ENCODE measurements at places on chromosomes 7 and 10.
A peak's percentile ranks its signal among the peaks of the same experiment; 100 is the strongest.

- no peak for DNase-seq
These were observed 53.8 kb downstream of the APBB1IP start for GRCh38 chr10:26491934-26492333.

- peak; percentile 80 for DNase-seq
These were observed 183.0 kb upstream of the ANK3 start for GRCh38 chr10:60572511-60573194.

DNA sequence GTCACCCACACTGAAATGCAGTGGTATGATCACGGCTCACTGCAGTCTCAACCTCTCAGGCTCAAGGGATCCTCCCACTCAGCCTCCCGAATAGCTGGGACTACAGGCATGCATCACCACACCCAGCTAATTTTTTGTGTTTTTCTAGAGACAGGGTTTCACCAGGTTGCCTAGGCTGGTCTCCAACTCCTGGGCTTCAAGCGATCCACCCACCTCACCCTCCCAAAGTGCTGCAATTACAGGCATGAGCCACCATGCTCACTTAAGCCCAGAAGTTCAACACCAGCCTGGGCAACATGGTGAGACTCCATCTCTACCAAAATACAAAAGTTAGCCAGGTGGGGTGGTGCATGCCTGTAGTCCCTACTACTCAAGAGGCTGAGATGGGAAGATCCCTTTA lies 33.5 kb downstream of the GDI2 start:
- no peak for DNase-seq

DNA sequence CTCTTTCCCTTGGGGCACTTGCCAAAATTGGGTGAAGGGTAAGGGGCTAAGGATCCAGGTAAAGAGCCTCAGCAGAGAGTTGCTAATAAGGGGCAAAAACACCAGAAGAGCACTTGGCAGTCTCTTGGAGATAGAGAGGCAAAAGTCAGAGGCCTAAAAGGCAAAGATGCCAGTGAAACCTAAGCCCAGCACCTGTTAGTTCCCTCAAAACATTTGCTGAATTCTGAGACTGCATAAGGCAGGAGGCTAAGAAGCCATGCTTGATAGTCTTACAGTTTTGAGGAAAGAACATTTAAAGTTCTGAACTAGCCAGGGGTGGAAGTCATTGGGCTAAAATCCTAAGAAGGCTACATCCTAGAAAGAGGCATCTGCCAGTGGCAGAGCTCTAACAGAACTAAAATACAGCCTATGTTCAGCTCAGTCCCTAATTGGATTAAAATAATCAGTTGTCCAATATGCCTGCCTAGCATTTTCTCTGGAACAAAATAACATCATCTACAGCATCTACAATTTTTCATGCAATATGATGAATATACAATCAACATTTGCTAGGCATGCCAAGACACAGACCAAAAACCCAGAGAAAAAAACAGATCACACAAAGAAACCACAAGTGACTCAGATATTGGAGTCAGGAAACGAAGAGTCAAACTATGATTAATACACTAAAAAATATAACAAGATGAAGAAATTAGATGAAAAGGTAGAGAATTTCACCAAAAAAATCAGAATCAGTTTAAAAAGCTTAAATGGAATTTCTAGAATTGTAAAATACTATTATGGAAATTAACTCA lies 7.7 kb downstream of the HTR7 start:
- no peak for DNase-seq

- no peak for DNase-seq
These were observed 80.4 kb upstream of the MGMT start for GRCh38 chr10:129386415-129387257.

- no peak for DNase-seq
These were observed 62.0 kb downstream of the CUBN start for GRCh38 chr10:17067376-17068264.

DNA sequence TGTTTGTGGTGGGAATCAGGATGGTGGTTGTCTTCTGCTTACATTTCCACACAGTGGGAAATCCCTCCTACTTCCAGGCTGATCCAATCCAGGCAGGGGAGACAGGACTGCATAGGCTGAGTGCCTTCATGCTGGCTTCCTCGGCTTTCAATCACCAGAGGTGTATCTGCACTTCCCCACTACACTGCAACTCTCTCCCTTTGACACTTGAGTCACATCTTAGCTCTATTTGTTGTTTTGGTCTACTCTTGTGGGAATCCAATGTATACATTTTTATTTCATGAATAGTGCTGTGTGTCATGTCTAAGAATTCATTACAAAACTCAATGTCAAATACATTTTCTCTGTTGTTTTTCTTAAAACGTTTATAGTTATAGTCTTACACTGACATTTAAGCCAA lies 735.6 kb downstream of the XPNPEP1 start:
- no peak for DNase-seq

GRCh38 chr7:115178835-115179234 lies 256.9 kb downstream of the MDFIC start:
- DNase-seq: no peak

DNA sequence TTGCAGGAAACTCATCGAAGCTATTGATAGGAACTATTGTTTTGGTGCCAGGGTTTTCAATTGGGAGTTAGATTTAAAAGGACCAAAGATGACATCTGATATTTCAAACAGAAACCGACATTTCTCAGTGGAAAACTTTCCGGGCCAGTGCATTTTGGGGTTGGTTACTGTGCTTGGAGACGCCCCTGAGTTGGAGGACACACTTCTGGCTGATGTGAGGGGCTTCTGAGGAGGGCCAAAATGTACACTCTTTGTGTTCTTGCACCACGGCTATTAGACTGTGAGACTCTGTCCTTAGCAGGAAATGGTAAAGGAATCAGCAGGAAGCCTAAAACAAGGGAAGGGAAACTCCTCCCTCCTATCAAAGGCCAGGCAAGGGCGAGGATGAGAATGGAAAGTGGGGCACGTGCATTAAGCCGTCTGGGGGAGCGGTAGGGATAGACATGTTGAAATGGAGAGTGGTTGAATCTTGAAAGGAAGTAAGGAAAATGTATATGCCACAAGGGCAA lies 1.8 kb upstream of the SRGN start:
- no peak for DNase-seq

DNA sequence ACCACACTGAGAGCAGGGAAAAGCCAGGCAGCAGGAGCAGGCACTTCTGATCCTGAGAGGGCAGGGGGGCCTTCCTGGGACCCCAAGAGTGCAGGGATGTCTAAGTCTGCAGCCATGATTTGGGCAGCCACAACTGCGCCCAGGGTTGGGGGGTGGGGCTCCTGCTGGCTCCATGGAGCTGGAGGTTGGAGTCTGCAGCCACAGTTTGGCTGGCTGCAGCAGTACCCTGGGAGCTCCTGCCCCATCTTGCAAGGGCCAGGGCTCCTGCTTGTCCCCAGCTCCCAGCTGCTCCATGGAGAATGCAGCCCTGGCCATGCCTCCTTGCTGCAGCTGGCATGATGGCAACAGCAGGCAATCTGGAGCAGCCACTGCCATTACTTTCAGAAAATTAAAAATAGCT lies 679.7 kb upstream of the LRRTM3 start:
- DNase-seq: no peak

GRCh38 chr7:138001529-138002095 lies at the start of gene CREB3L2:
CREB3L2 (minus strand) TSS chr7:138002086; CDS start chr7:138001705, 381 bp downstream.
- DNase-seq: no peak

GRCh38 chr7:71402684-71403083 lies 270.7 kb downstream of the GALNT17 start:
- no peak for DNase-seq

- no peak for DNase-seq
These were observed 131.4 kb downstream of the PLXDC2 start for GRCh38 chr10:19947656-19948055.

DNA sequence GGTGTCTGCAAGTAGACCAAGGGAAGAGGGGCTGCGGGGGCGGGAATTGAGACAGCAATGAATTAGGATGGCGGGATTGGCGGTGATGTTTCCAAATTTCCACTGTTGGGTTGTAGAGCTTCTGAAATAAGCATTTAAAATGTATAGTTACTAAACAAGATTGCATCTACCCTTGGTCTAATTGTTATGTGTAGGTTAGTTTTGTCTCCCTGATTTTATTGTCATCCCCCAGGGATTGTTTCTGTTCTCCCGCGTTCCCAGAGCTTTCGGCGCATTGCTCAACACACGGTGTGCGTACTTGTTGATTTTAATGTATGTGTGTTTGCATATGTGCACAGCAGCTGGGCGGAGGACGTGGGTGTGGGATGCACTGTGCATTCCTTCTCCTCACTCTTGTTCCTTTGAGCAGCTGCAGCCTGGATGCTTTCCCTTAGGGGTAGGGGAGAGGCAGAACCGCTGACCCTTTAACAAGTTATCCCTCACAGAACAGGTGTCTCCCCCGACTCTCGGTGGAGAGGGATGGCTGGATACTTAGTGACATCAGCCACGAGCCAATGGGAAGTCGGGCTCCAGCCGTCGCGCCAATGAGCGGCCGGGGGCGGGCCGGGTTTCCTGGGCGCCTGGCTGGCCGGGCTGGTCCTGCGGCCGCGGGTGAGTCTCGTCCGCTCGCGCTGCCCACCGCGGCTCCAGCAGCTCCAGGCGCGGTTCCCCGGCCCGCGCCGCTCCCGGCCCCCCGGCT lies at the start of gene TSPAN33:
Gene TSPAN33 (plus strand): TSS at position 613 of the 739 bp plus-strand sequence. CDS start 274 bp downstream, outside the sequence.
- peak; percentile 57 for DNase-seq

DNA sequence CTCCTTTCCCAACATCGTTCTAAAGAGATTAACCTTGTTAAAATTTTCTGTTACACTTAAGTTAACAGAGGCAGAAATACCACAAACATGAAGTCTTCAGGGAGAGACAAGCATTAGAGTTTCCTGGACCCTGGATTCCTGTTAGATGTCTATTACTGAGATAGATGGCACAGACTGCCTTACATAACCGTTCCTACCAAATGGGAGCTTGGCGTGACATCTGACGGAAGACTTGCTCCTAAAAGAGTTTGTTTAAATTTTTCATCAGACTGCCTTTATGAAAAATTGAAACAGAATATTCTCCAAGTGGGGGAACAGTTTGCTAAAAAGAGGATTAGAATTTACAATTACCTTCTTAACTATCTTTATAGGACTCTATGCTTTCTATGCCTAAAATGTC lies 22.7 kb downstream of the ANK3 start:
- DNase-seq: no peak

GRCh38 chr7:34337163-34337562 lies 320.9 kb upstream of the NPSR1 start:
- DNase-seq: no peak

DNA sequence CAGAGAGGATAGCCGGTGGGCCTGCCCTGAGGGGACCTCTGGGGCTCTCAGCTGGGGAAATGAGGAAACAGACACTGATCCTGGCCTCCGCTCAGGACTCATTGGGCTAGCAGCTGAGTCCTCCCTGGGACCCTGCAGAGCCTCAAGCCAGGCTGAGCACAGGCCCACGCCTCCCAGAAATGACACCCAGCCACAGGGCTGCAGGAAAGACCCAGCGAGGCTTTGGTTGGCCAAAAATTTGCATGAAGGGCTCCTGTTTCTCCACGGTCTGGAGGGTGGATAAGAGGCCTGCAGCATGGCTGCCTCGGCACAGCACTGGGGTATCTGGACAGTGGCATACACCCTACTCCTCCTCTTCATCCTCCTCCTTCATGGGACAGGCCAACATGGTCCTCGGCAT lies 60.4 kb downstream of the ZNF33B start:
- no peak for DNase-seq

DNA sequence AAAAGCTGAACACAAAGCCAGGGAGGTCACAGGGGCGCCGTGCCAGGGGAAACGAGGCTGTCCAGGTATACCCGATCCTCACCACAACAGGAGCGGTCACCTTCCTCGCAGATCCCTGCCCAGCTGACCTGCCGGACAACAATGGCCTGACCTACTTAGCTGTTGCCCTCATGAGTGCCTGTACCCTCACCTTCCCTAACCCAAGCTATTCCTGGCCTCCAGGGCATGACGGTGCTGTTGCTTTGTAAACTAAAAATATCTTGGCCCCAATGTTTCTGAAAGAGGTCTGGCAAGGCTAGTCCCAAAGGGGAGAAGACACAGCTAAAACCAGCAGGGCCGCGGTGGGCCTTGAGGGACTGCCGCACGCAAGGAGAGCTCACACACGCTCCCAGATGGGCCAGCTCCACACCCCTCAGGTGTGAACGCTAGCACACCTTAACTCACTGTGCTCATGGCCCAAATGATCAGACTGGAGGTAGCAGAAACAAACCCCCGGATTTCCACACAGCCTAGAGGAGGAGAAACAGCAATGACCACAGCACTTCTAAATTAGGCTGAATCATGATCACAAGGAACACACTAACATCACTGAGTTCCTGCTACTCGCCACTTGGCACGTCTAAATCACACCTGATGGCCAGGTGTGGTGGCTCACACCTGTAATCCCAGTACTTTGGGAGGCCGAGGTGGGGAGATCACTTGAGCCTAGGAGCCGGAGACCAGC lies 66.3 kb upstream of the CYTH3 start:
- no peak for DNase-seq

- DNase-seq: no peak
These were observed 13.1 kb upstream of the GRB10 start for GRCh38 chr7:50795831-50796230.

DNA sequence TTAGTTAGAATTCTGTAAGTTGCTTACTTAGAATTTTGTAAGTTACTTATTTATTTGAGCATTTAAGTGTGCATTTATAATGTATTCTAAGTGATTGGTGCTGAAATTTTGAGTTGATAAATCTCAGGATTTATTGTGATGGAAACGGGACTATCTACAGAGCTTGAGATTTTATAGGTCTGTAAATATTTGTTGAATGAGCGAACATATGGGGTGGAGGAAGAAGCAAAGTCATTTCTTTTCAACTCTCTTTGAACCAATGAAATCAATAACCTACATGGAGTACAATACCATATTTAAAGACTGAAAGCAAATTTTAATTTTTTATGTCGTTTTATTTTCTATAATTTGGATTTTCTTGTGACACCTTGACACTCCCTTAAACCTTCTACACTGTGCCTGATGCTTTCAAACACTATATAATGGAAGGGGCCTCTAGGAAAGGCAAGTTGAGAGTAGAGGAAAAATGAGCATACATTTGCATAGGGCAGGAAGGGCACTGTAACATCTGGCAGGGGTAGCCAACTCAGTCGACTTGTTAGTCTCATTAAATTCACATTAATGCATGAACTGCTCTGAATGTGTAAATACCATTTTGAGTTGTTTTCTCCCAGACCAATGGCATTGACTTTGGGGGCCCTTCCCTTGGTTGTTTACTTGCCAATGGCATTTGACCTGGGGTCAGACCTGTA lies 204.2 kb downstream of the DYNC1I1 start:
- no peak for DNase-seq

GRCh38 chr10:60035984-60036383 lies 129.6 kb upstream of the CCDC6 start:
- DNase-seq: no peak

DNA sequence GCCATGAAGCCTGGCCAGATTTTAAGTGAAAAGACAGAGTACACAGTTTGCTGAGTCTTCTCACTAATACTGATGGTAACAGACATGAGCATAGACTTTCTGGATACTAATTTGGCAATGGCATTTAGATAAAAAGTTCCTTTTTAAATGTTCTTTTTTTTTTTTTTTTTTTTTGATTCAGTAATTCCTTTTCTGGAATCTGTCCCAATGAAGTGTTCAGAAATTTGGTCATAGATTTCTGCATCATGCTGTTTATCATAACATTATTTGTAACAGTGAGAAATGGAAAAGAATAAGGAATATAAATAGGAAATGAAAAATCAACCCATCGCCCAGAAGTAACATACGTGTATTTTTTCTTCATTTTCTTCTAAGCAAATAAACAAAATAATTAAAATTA lies 354.9 kb downstream of the CALN1 start:
- no peak for DNase-seq

Data from putamen (tissue), 1 donor.